Stimulated activated CD8-positive, alpha-beta memory T cell treated with anti-CD3 and anti-CD28 coated beads, Interleukin-2, amount 100 ng/mL, for 1 hour (primary cell): ENCODE measurements at places on chromosomes 7 and 10.

GRCh38 chr7:63925262-63925625, 73.4 kb upstream of the ZNF722 start:
- no peak for DNase-seq

DNA sequence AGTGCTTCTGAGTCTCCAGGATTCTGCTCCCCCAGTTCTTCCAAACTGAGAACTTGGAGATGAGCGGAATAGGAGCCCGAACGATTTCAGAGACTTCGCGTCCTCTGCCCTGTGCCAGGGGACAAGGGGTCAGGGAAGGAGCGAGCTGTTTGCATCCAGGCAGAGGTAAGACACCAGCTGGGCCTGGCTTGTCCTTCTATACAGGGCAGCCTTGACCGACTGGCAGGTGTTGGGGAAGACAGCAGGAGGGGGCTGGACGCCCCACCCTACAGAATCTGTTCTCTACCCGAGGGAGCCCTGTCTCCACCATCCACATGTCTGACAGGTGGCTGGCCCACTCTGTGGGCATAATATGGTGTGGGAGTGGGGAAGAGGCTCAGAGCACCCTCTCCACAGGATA, 7.1 kb downstream of the SPOCK2 start:
- no peak for DNase-seq

DNA sequence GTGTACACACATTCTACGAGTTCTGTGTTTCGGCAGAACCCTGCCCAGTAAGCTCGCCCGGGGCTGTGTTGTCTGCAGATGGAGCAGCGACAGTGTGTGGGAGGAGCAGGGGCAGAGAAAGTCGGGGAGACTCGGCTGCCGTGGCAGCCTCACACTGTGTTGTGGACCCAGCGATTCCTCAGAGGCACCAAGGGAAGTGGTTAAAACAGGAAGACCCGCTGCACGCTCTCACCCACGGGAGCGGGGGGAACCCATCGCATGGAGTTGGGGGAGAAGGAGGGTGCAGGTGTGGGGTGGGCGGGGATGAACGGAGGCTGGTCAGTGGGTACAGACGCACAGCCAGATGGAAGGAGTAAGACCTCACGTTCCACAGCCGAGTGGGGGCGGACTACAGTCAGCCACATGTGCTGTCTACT, 250.2 kb downstream of the ELFN1 start:
- no peak for DNase-seq

- DNase-seq = no peak
These were observed 1074.4 kb downstream of the TYW1 start for GRCh38 chr7:68070992-68071391.
